ENCODE measurements at places on chromosomes 7 and 10.

- DNase-seq, result no peak
Measured at GRCh38 chr10:44259090-44259874, 125.6 kb downstream of the CXCL12 start.

DNA sequence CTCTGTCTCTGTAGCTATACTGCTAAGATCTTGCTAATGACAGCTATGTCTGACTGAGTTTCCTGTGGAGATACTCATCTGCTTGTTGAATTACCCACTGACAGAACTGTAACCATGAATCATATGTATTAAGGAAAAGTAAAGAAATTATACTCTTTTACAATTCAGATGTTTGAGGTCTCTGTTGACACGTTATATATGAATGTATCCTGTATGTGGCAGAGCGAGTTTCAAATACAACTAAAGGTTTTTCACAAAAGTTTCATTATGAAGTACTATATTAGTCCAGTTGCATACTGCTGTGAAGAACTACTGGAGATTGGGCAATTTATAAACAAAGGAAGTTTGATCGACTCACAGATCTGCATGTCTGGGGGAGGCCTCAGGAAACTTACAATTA lies 232.5 kb downstream of the CDK14 start:
- no peak for DNase-seq

- DNase-seq, result no peak
Measured at GRCh38 chr10:81575036-81575435, 300.0 kb upstream of the NRG3 start.

DNA sequence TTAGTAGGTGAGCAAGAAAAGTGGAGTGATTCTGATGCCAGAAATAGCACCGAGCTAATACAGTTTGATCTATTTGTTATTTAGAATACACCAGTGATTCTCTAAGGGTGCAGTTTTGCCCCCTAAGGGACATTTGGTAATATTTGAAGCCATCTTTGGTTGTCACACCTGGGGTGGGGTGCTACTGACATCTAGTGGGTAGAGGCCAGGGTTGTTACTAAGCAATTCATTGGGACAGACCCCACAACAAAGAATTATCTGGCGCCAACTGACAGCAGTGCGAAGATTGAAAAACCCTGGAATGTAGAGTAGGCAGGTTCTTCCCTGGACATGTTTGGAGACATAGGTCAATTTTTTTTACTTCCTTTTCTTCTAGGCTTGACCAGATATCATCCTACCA lies 14.6 kb downstream of the PALS2 start:
- no peak for DNase-seq

GRCh38 chr7:143250822-143251221 lies 12.4 kb upstream of the GSTK1 start:
- DNase-seq, result no peak

- DNase-seq, result no peak
Measured at GRCh38 chr7:37977243-37977642, 56.8 kb downstream of the EPDR1 start.

GRCh38 chr10:98433881-98434732 lies 12.6 kb downstream of the HPS1 start:
- no peak for DNase-seq

- DNase-seq, result no peak
Measured at GRCh38 chr10:30353851-30354250, 4.8 kb upstream of the MTPAP start.

DNA sequence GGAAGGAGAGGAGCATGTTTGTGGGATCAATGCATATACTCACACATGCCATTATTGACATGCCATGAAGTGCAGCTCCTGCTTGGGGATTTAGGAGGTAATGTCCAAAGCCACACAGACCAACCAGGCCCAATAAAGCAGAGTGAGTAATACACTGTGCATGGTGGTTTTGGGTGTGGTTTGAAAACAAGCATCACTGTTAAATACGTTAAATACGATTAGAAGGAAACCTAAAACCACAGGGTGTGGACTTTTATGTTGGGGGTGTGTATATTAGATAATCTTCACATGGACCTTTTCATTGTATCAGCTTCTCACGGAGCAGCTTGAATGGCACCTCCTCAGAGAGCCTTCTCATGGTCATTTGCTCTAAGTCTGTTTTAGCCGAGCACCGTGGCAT lies 10.4 kb upstream of the EIF3A start:
- DNase-seq, result no peak

GRCh38 chr10:31134311-31134952 lies 102.8 kb upstream of the ZNF438 start:
- DNase-seq, result no peak

DNA sequence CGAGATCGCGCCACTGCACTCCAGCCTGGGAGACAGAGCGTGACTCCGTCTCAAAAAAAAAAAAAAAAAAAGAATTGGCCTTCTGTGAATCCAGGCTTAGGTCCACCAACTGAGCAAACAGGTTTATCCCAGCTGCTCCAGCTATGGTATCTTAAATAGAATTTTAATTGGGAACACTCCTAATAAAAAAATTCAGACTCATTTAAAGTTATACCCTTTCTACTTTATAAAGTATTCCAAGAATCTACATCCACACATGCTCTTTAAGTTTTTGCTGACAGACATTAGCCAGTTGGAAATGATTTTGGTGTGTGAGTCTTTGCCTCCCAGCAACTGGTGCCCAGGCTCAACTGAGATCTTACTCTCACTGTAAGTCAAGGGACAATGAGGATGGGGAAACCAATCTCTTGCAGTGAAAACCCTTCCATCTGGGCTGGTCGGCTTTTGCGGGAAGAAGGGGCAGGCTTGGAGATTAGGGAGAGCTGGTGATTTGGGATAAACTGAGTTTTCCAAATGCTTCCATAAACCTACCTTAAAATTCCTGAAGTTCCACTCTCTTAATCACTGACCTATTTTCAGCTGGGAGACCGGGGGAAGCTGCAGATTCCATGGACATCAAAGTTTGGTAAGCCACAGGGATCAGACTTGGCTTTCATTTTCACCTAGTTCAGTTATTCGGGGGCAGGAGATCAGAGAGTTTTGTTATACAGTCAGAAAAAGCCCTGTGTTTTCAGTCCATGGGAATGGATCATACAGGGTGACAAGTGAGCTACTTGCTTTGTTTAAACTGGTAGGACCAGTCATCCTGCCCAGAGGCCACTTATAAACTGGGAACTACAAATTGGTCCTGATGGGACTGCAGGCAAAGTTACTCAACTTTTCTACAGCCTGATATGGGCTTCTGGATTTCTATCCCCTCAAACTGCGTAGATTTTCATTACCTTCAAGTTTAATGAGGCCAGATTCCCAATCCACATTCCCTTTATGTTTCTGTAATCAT lies 89.3 kb upstream of the ZNF746 start:
- no peak for DNase-seq

- no peak for DNase-seq
Measured at GRCh38 chr10:34480345-34480744, 334.8 kb downstream of the PARD3 start.

DNA sequence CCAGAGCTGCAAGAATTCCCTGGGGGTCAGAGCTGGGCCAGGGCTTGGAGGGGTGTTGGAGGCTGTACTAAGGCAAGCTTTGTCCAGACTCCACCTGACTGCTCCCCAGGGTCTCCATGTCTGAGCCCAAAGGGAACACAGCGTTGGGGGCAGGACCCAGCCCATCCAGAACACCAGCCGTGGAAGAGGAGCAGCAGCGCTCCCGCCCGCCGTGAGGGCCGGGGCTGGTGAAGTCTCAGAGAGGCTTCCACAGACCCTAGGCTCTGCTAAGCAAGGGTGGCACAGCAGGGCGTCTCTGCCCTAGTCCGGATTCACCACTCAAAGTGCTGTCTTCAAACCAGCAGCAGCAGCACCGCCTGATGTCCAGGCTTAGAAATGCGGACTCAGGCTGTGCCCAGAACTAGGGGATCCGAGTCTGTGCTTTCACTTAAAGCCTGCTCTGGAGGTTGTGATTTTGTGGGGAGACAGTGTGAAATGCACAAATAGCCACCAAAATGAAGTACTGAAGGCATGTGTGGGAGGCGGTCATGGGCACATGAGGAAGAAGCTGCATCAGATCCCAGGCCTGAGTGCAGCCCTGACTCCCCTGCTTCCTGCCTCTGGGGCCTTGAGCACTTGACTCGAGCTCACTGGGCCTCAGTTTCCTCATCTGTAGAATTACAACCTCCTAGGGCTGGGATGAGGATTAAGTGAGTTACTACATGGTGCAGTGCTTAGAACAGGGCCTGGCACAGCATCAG lies 16.6 kb upstream of the AQP1 start:
- DNase-seq, result no peak

GRCh38 chr7:11970132-11970531 lies 138.1 kb upstream of the THSD7A start:
- DNase-seq, result no peak

- DNase-seq, result no peak
Measured at GRCh38 chr10:11783558-11783865, 39.6 kb upstream of the PROSER2 start.

DNA sequence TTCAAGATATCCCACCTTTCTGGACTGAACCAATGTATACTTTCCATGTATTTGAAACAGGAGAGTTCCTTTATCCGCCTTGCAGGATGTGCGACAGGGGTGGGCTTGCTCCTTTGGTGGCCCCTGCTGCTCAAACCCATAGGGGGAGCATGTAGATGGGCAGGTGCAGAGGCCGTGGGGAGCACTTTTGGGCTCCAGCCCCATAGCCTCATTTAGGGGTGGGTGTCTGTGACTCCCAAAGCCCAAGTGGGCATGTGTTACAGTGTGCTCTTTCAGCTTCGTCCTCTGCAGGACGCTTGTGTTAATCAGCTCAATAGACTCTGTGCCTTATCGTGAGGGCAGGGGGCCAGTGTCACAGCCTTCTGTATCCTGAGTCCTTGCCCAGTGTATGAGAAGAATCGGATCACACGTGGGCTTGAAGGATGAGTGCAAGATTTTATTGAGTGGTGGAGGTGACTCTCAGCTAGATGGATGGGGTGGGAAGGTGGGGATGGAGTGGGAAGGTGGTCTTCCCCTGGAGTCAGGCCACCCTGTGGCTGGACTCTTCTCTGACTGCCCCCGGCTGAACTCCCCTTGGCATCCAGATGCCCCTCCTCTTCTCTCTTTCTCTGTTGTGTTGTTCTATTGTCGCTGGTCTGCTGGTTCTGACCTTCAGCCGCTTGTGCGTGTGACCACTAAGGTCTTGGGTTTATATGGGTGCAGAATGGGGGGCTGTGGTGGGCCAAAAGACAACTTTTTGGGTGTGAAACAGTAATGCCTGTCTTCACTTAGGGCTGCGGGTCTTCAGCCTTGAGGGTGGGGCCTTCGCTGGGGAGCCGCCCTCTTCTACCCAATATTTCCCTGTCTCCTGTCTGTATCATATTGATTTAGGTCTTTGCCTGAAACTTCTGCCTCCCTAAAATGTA lies 262.2 kb downstream of the GLRX3 start:
- DNase-seq, result no peak
